ENCODE measurements at places on chromosomes 2 and 18.

GRCh38 chr18:58102875-58103274 lies 58.8 kb downstream of the NEDD4L start:
- DNase-seq: no peak

DNA sequence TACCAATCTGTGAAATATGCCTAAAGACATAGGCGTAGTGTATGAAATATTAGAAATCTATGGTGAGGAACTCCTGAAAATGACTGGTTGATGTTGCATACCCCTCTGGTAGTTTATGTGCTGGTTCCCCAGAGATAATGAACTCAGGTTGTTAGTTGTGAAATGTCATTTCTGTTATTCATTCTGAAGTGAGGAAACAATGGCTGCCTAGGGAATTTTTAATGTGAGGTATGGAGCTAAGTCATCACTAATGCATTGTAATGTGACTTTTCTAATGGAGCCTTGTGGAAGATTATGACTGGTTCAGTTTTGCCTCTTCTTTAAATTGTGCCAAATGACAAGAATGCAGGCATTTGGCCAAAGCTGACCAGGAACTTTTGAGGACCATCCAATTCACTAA lies 61.6 kb upstream of the RAB27B start:
- no peak for DNase-seq

DNA sequence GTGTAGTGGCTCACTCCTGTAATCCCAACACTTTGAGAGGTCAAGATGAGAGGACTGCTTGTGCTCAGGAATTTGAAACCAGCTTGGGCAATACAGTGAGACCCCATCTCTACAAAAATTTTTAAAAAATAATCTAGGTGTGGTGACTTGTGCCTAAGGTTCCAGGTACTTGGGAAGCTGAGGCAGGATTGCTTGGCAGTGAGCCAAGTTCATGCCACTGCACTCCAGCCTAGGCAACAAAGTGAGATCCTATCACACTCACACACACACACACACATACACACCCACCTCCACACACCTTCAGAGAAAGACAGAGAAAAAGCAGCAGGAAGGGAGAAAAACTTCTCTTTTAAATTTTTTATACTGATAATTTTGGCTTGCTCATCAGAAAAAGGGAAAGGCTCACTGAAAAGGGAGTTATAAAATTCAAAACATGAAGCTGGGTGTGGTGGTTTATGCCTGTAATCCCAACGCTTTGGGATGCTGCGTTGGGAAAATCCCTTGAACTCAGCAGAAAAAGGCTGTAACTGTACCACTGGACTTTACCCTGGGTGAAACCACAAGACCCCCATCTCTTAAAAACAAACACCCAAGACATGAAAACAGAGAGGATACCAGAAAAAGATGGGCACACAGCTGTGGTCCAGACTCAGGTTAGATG lies 25.7 kb downstream of the FAM168B start:
- no peak for DNase-seq

DNA sequence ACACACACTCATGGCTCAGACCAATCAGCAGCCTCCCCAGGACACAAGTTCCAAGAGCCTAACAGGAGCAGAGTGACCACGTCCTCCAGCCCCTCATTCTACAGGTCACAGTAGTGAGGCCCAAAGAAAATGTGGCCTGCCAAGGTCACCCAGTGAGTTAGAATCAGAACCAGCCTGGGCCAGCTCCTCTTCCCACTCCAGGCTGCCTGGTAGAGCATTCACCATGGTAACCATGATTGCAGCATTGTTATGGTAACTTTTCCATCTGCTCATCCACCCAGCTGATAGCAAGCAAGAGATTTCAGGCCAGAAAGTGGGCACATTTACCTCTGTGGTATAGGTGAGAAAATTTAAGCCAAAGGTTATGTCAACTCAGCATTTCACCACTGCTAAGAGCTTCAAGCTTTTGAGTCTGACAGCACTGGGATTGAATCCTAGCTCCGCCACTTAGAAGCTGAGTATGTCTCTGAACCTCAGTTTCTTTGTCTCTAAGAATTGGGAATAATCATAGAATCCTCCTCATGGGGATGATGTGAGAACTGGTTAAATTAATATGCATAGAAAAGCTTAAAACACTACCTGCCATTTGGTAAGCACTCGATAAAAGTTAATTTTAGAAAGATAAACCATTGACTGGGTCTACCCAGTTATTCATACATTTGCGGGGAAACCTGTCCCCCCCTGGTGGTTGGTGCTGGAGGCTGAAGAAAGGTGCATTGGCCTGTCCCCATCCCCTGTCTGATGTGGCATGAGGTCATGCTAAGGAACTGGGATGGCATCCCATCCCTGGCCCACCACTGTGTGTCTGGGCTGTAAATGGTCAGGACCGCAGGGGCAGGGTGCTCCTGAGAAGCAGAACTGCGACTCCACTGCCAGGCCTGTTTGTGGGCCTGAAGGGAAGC lies 181.5 kb downstream of the KLHL29 start:
- no peak for DNase-seq

DNA sequence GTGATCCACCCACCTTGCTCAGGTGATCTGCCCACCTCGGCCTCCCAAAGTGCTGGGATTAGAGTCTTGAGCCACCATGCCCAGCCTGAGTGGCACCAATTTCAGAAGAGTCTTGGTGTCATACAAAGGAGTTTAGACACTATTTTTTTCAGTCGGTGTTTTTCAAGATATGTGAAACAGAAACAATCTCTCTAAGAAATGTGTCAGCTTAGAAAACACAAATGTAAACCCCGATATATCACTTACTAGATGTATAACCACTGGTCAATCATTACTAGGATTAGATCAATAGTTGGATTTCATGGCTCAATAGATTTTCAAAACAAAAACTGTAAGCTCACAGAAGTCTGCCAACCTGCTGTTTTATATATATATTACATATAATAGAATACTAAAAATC lies 67.2 kb upstream of the FRZB start:
- no peak for DNase-seq

DNA sequence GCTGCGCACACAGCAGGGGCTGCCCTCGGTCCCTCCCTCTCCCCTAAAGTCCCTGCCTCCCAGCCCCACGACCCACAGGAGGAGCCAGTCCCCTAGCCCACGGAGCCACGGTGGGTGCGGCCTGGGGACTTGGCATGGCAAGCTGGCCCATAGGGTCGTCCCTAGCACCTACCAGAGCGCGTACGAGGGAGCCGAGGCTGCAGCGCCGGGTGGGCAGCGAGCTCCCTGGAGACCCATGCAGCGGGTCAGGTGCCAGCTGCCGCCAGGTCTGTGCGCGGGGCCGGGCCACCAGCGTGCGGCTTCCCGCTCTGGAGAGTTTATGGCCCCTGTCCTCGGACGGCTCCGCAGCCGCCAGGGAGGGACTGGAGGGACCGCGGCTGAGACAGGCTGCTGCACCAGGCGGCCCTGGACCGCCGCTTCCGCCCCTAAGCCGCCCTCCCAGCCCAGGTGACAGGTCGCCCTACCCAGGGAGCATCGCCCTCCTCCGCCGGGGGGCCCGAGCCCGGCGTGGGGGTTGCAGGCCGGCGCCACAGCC lies 273.6 kb downstream of the CCDC74A start:
- no peak for DNase-seq

DNA sequence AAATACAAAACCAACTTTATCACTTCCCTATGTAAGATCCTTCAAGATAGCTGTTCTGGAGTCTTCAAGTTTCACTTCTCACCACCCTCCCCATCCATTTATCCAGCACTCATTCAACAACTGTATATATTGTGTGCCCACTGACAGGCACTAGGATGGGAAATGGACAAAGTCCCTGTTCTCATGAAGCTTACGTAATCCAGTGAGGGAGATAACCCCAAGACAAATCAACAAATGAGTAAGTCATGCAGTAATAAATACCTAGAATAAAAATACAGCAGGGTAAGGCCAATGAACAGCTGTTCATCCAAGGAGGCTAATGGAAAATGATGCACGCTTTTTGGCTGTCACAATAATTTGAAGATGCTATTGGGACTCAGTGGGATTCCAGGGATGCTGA lies 133.8 kb downstream of the MEMO1 start:
- no peak for DNase-seq

DNA sequence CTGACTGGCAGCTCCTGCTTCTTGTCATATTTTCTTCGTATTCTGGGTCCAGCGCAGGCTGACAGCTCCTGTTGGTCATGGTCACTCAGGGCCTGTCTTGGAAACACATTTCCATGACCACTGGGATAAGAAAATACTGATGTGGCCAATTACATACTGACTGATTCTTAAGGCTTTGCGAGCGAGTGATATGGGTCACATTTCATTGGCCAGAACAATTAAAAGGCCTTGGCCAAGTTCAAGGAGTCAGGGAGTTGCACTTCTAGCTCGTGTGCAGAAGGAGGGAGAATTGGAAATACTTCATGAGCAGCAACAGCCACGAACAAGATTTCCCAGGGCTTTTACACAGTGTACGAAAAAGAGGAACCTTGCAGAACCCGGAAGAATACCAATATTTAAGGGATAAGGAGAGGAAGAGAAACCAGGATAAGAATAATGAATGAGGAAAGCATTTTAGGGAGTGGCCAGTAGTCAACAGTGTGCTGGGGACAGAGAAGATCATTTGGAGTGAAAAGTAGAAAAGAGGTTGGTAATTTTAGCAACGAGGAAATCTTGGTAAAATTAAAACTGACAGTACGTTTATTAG lies 149.5 kb downstream of the ATP9B start:
- no peak for DNase-seq

- no peak for DNase-seq
Measured at GRCh38 chr2:190674966-190675650, 26.2 kb downstream of the NAB1 start.

- no peak for DNase-seq
Measured at GRCh38 chr2:182133195-182133891, 147.7 kb downstream of the PPP1R1C start.

- DNase-seq: no peak
Measured at GRCh38 chr2:45192481-45192880, 183.2 kb upstream of the SIX2 start.

DNA sequence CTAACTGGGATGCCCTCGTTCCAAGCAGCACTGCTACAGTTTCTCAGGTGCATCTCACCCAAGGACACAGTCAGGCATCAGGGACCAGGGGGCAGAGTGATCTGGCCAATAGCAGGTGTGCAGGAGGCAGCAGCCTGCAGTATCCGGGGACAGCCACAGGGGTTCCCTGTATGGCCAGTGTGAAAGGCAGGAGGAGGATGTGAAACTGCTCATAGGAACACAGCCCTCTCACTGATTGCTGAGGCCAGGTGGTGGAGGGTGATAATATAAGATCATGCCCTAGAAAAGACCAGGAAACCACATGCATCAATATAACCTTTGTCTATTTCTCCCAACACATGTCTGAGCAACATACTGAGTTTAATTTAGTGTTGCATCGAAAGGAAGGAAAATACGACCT lies 112.7 kb upstream of the TACR1 start:
- no peak for DNase-seq

- no peak for DNase-seq
Measured at GRCh38 chr2:162297925-162298552, 20.4 kb downstream of the IFIH1 start.

DNA sequence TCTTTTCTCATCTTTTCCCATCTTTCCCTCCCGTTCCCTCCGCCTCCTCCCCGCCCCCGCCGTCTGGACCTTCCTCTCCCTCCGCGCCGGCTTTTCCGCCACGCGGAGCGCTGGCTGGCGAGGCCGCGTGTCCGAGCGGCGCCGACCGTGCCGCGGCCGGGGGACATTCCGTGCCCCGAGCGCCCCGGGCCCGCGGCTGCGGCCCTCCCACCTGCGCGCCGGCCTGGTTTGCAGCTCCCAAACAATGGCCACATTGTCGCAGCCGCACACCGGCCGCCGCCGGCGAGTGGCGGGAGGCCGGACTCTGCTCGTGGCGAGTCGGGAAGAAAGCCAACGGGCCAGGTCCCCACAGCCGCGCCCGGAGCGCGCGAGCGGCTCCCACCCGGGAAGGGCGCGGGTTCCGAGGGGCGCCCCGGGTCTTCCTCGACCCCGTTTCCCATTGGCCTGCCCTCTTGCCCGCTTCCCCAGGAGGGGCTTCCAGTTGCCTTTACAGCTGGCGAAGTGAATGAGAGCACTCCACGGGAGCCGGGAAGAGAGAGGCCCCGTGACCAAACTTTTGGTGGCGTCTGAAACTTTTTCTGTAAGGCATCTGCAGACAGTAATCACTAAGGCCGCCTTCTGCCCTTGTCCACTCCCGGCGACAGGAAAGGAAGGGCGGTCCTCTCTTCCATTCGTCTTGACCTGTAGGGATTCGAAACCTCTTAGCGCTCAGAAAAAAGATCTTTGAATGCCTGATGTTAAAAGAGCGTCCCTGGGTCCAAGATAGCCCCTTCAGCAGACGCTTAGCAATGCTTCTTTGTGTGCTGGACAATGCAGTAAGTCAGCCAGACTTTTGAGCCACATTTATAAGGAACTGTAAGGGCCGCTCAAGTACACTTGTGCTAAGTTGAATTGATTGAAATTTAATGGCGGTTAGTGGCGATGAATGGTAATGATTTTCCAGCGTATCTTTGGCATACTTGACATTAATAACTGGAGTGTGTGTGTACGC lies 6.2 kb downstream of the GLI2 start:
- no peak for DNase-seq

DNA sequence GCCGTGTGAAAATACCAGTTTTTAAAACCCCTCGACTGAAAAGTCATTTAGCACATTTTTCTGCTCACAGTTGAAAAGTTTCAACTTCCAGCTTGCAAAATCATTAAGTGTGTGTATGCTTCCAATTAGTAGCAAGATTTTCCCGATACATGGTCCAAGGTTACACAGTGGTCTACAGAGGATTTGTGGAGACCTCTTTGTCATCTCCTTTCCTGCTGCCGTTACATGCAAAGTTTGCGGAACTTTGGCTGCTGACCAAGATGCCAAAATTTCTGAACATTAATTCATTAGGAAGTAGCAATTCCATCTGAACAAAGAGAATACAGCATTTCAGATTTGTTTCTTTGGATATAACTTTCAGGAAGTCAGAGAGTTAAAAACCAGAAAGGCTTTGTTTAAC lies 474.6 kb downstream of the PLCL1 start:
- no peak for DNase-seq

GRCh38 chr2:169285531-169286235 lies 76.7 kb downstream of the LRP2 start:
- no peak for DNase-seq

GRCh38 chr18:36315736-36316135 lies 18.2 kb downstream of the FHOD3 start:
- no peak for DNase-seq

DNA sequence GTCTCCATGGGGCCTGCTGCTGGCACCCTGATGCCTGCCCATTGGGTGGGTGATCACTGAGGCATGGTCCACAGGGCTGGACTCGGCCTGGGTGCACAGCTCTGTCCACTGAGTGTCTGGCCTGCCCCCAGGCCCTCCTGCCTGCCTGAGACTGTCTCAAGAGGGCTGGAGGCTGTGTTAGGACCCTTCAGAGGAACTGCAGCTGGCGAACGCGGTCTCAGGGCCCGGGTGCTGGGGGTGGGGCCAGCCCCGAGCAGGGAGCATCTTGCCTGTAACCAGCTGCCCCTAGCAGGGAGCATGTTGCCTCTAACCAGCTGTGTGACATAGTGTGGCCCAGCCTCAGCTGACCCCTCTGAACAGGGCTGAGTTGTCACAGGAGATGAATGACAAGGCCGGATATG lies 50.0 kb downstream of the TWIST2 start:
- no peak for DNase-seq

- no peak for DNase-seq
Measured at GRCh38 chr18:67117804-67118203, 398.7 kb downstream of the DSEL start.

Data from stimulated activated CD8-positive, alpha-beta memory T cell treated with anti-CD3 and anti-CD28 coated beads, Interleukin-4, amount 100 ng/mL, for 1 hour (primary cell).